ENCODE measurements at places on chromosomes 5 and 9.

GRCh38 chr9:106207298-106207697 is 513.0 kb downstream of the TMEM38B start:
- DNase-seq = no peak

DNA sequence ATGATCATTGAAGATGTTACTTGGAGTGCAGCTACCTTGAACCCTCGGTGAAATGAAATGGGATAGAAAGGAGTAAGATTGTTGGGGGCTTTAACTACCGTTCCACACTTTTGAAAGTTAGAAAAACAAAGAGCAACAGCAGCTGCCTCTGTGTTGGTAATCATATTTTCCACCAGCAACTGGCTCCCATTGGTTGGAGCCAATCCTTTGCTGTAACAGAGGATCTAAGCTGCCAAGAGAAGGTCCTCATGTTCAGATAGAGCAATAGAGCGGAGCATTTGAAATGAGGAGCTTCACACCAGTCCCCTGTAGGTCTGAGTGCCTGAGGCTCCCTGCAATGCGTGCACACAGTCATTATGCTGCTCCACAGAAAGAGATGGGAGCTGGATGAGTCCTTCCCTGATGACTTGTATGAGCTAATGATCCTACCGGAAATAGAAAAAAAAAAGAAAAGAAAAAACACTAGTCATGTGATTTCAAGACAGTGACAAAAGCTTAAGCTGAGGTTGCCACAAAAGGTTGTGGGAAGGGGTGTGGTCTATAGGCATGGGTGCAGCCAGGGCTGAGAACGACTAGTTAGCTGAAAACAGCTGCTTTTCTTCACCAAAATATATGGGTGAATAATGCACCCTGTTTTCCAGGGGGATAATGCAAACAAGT is 300.7 kb downstream of the MLLT3 start:
- DNase-seq = no peak

GRCh38 chr5:164057121-164057520 is 551.7 kb downstream of the MAT2B start:
- no peak for DNase-seq

DNA sequence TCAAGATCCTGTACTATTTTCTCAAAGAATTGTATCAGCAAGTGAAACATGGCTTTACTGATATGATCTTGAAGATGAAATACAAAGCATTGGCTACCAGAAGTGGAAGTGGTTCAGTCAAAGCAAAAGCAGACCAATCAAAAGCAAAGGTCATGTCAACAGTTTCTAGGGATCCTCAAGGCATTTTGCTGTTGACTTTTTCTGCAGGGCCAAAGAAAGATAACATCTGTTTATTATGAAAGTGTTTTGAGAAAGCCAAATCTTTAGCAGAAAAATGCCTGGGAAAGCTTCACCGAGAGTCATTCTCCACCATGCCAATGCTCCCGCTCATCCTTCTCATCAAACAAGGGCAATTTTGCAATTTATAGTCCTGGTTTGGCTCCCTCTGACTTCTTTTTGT is 90.3 kb upstream of the ACO1 start:
- no peak for DNase-seq

GRCh38 chr9:111414406-111414805 is 69.8 kb downstream of the ECPAS start:
- DNase-seq = no peak
